ENCODE measurements at places on chromosomes 5 and 9. TPM values are rescaled to one million over a fixed set of nuclear protein-coding genes. Genes with fewer than 3 reads are reported as not detected.
A peak's percentile ranks its signal among the peaks of the same experiment; 100 is the strongest.

GRCh38 chr9:16597136-16597535 is 273.3 kb downstream of the BNC2 start:
- no peak for DNase-seq
- no peak overlapping the region for H3K27ac ChIP-seq
- H3K36me3 ChIP-seq: no peaks in the 10 kb centered on the region
- no peaks in the 10 kb centered on the region for H3K27me3 ChIP-seq
- H3K4me1 ChIP-seq: no peaks in the 10 kb centered on the region

DNA sequence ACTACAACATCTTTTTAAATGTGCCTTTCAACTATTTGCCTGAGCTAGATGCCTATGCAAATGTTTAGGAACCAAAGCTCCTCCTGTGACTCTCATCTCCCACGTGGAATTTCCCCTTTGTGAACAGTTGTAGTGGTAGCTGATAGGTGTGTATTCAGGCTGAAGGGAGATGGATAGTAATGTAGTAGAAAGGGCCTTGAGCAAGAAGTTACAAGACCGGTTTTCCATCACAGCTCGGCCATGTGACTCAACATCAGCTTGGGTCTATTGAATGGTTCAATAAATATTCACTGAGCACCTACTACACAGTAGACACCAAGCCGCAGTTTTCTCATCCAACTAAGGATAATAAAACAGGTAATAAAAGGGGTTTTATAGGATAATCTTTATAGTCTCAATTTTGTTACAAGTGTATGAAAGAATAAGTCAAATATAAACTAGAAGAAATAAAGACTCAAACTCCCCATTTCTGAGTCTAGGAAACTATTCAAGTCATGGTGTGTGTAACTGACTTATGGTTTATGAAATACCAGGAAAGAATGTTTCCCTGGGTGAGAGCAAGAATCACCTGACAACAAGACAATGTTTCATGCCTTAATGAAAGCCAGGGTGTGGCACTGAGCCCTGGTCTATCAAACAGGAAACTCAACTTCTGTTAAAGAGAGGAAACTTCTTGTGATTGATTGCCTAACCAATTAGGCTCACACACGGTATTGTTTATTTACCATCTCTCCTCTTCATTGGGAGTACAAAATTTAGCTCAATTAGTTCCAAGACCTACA is 187.1 kb upstream of the SPEF2 start:
- H3K4me3 ChIP-seq: no peak overlapping the region
- no peaks in the 10 kb centered on the region for H3K4me1 ChIP-seq
- H3K27me3 ChIP-seq: no peaks in the 10 kb centered on the region

DNA sequence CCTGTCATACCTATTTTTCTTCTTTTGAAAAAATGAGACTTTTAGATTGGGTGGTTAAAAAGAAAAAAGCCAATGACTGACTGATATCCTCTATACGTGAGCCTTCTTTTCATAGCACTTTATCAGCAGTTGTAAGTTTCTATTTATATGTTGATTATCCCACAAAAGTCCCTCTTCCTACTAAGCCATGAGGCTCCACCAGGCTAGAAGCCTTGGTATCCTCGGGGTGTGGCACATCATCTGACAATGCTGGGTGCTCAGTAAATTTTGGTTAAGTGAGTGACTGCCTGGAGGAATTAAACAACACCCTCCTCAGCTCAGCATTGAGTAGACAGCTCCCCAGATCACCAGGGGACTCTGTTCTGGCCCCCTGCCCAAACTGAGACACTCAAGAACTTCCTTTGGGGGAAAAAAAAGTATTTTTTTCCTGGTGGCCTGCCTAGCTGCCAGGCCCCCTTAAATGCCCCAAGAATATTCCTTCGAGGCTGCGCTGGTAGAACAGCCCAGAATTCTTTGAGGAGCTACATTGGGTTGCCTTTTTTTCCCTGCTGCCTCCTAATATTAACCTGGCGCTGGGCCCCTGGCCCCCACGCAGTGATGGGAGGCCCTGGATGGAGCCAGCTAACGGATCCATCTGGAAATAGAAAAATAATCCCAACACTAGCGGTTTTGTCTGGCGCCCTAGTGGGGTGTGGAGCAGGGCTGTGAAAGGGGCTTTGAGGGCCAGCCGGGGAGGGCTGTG is 23.4 kb upstream of the COL27A1 start:
- H3K4me3 ChIP-seq: no peak overlapping the region
- no peak for DNase-seq
- peaks cover 32% of the 10 kb centered on the region for H3K27me3 ChIP-seq
- no peak overlapping the region for H3K27ac ChIP-seq
- no peaks in the 10 kb centered on the region for H3K4me1 ChIP-seq

DNA sequence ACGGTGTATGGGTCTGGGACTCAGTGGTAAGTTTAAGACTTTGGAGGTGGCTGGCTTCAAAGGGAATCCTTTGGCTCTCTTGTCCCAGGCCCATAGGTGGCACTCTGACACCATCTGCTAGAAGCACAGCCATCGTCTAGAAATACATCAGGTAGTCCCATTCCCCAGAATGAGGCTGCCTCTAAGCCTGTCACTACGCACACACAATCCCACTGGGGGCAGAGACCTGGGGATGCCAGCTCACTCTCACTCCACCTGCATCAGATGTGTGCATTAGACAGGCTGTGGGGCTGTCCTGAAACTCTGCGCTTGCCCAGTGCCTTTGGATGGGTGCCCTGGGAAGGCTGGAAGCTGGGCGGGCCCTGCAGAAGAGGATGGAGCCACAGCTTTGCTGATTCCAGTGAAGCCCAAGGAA is 127.5 kb upstream of the PANK3 start:
- H3K4me1 ChIP-seq: no peaks in the 10 kb centered on the region
- DNase-seq: peak; percentile 48
- no peak overlapping the region for H3K27ac ChIP-seq
- no peaks in the 10 kb centered on the region for H3K27me3 ChIP-seq
- H3K36me3 ChIP-seq: no peaks in the 10 kb centered on the region

DNA sequence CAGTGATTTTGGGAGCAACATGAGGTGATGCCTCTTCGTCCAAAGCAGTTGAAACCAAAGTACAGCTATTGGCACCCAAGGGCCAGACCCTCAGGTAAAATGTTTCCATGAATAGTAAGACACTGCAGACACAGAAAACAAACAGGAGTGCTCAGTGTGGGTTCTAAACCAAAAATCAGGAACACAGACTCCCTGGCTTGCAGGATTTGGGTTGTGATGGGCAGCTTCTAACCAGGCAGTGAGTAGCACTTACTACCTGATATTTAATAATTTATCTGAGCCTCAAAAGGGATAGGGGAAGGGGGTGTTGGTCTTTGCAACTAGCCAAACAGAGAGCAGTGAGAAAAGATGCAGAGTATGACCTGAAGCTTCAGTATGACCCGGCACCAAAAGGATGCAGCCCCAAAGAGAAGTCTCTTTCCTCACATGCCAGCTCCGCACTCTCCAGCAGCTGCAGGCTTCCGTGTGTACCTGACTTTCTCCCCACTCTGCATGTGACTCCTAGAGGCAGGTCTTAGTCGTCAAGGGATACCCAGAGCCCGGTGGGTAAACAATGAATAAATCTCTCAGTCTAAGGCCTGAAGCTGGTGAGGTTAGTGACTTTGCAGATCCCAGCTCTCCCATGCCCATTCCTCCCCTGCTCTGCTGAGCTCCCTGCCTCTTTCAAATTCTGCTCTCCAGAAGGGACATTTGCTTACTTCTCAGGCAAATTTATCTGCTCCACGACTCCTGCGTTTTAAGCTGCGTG is 105.4 kb upstream of the SPOCK1 start:
- no peak overlapping the region for H3K27ac ChIP-seq
- DNase-seq: no peak
- H3K36me3 ChIP-seq: no peaks in the 10 kb centered on the region
- H3K27me3 ChIP-seq: peaks cover 11% of the 10 kb centered on the region
- H3K4me1 ChIP-seq: no peaks in the 10 kb centered on the region

- no peaks in the 10 kb centered on the region for H3K27me3 ChIP-seq
- peak; percentile 54 for DNase-seq
- H3K4me3 ChIP-seq: peak overlapping the region; percentile 33
- H3K36me3 ChIP-seq: no peaks in the 10 kb centered on the region
- H3K27ac ChIP-seq: no peak overlapping the region
These were observed 40.0 kb upstream of the ARSB start for GRCh38 chr5:79025054-79025472.

DNA sequence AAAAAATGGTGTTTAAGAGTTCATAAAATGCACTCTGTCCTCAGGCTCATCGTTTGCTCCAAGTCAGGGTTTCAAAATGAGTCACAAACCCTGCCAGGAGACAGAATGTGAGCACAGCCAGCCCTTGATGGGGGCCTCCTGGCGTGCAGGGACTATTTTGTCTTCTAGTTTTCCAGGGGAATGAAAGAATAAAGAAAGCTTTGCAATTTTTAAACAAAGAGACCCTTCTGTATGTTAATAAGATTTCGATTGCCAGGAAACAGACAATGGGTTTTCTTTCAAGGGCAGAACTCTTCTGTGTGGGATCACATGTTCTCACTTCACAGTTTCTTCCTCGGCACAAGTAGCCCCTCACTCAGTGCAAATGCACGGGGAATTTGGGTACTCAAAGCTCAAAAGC is 121.4 kb upstream of the C6 start:
- no peaks in the 10 kb centered on the region for H3K4me1 ChIP-seq
- H3K27ac ChIP-seq: no peak overlapping the region
- peak; percentile 23 for DNase-seq
- no peak overlapping the region for H3K4me3 ChIP-seq
- no peaks in the 10 kb centered on the region for H3K36me3 ChIP-seq

GRCh38 chr9:26157411-26157810 is 479.2 kb upstream of the TUSC1 start:
- no peaks in the 10 kb centered on the region for H3K27me3 ChIP-seq
- H3K4me3 ChIP-seq: no peak overlapping the region
- H3K36me3 ChIP-seq: no peaks in the 10 kb centered on the region
- H3K4me1 ChIP-seq: no peaks in the 10 kb centered on the region

- DNase-seq: no peak
- H3K27ac ChIP-seq: no peak overlapping the region
- peaks cover 2% of the 10 kb centered on the region for H3K36me3 ChIP-seq
- H3K4me1 ChIP-seq: no peaks in the 10 kb centered on the region
These were observed 3.2 kb upstream of the TICAM2 start for GRCh38 chr5:115605436-115605835.

- no peaks in the 10 kb centered on the region for H3K27me3 ChIP-seq
- H3K4me1 ChIP-seq: peaks cover 69% of the 10 kb centered on the region
- peak overlapping the region; percentile 63 for H3K27ac ChIP-seq
- no peaks in the 10 kb centered on the region for H3K36me3 ChIP-seq
- H3K4me3 ChIP-seq: no peak overlapping the region
These were observed 44.5 kb downstream of the TRIO start for GRCh38 chr5:14187660-14188059.

GRCh38 chr9:130445268-130445983 is 665 bp downstream of the ASS1 start:
- peak; percentile 66 for DNase-seq
- peak overlapping the region; percentile 61 for H3K27ac ChIP-seq
- H3K4me3 ChIP-seq: peak overlapping the region; percentile 48
- H3K27me3 ChIP-seq: peaks cover 9% of the 10 kb centered on the region
- peaks cover 5% of the 10 kb centered on the region for H3K4me1 ChIP-seq

DNA sequence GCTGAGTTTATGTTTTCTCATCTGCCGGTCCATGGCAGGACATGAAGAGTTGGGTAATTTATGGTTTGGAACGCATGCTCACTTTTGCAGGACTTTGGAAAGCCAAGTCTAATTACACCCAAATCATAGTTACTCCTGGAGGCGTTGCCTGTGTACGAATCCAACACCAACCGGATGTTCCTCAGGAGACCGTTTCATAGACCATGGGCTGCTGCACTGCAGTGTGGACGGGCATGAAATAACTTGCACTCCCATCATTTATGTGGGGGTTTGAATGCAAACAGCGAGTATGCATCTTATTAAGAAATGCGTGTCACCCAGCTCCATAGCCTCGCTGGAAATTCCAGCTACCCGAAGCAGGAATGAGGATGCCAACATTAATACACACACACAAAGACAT is 96.1 kb upstream of the IRX2 start:
- DNase-seq: no peak
- H3K27me3 ChIP-seq: no peaks in the 10 kb centered on the region
- no peaks in the 10 kb centered on the region for H3K36me3 ChIP-seq

- peak overlapping the region; percentile 91 for H3K27ac ChIP-seq
- peak overlapping the region; percentile 77 for H3K4me3 ChIP-seq
- DNase-seq: peak; percentile 4
These were observed 716 bp downstream of the STX17 start for GRCh38 chr9:99907208-99907532.

GRCh38 chr5:95471487-95471886 is 80.3 kb downstream of the FAM81B start:
- H3K27ac ChIP-seq: no peak overlapping the region
- H3K36me3 ChIP-seq: peaks cover 4% of the 10 kb centered on the region
- no peaks in the 10 kb centered on the region for H3K27me3 ChIP-seq
- no peaks in the 10 kb centered on the region for H3K4me1 ChIP-seq
- DNase-seq: no peak

GRCh38 chr5:139711906-139712224 is 63.7 kb downstream of the CXXC5 start:
- H3K4me3 ChIP-seq: no peak overlapping the region
- no peak overlapping the region for H3K27ac ChIP-seq
- DNase-seq: no peak
- peaks cover 19% of the 10 kb centered on the region for H3K27me3 ChIP-seq
- H3K36me3 ChIP-seq: no peaks in the 10 kb centered on the region

DNA sequence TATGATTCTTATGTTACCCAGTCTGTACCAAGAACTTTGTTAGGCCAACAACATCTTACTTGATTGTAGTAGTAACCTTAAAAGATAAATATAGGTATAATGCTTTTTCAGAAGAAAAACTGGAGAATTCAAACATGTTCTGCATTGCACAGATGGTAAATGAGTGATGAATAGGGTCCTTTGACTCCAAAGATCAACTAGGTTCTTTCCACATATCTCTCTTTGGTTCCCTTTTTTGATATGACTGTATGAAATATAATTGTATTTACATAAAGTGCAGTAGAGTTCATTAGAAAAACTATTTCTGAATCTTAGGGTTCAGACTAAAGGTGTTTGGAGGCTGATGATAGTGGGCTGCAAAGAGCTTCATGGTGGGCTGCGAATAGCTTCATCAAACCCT is 150.5 kb upstream of the CDKN2B start:
- H3K4me3 ChIP-seq: no peak overlapping the region
- H3K36me3 ChIP-seq: no peaks in the 10 kb centered on the region
- H3K27me3 ChIP-seq: no peaks in the 10 kb centered on the region
- peaks cover 7% of the 10 kb centered on the region for H3K4me1 ChIP-seq

DNA sequence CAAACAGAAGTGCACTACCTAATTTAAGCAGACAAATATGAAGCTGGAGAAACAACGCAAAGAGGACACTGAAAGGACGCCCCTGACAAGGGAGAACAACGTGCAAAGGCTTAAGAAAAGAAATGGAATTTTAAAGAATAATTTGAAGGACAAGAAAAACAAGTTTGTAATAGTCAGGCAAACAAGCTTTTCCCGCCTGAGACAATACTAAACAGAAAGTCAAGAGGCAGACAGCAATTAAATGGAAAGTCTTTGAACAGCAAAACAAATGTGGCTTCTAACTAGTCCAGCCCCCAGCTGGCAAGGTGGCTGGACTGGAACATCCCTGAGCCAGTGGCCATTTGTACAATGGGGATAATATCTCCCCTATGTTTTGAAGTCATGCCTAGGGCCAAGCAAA is 63.3 kb downstream of the SIL1 start:
- no peaks in the 10 kb centered on the region for H3K27me3 ChIP-seq
- peaks cover 15% of the 10 kb centered on the region for H3K4me1 ChIP-seq
- H3K27ac ChIP-seq: no peak overlapping the region

C9 gene
- total RNA-seq: under 0.01 TPM

BASP1 gene
- 186 TPM for total RNA-seq

TMEM215 gene
- total RNA-seq: not detected

STING1 gene
- total RNA-seq: 70.2 TPM

DMGDH gene
- total RNA-seq: 7.7 TPM

POLR3G gene
- total RNA-seq: 4.9 TPM
